ENCODE measurements at places on chromosomes 7 and 10.

DNA sequence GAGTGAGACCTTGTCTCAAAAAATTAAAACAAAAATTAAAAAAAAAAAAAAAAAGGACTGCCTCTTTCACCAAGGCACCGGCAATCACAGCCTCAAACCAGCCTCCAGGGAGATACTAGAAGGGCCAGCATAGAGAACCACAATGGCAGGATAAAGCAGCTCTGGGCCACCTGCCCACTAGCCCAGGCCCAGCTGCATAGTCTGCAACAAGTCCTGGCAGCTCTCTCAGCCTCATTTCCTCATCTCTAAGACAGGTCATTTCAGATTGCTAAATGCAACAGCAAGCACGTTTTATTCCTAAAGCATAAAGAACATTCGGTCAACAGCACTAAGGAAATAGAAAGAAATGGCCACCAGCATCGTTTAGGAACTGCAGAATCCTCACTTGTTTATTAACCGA is 28.8 kb downstream of the XPNPEP1 start:
- DNase-seq: peak; percentile 82

GRCh38 chr10:45063591-45064231 is 63.0 kb downstream of the ZNF22 start:
- no peak for DNase-seq

GRCh38 chr7:73700069-73700423 is 16.6 kb downstream of the BUD23 start:
- no peak for DNase-seq

GRCh38 chr7:138750901-138751464 is 46.8 kb upstream of the TMEM213 start:
- DNase-seq: no peak

DNA sequence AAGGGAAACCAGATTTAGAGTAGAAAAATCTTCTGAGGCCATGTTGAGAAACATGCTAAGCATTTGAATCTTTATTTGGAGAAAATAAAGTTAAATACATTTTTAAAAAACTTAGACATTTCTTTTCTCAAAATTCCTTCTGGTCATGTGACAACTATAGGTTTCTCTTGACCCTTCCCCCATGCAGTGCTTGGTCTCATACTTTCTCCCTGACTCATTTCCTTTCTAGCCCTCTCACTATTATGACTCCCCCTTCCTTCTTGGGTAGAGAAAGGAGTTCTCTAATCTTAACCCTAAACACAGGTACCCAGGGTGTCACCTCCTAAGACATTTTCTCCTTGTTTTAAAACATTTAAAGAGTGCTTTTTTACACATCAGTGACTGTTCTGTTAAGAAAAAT is 179.5 kb upstream of the TMEM106B start:
- DNase-seq: peak; percentile 5

DNA sequence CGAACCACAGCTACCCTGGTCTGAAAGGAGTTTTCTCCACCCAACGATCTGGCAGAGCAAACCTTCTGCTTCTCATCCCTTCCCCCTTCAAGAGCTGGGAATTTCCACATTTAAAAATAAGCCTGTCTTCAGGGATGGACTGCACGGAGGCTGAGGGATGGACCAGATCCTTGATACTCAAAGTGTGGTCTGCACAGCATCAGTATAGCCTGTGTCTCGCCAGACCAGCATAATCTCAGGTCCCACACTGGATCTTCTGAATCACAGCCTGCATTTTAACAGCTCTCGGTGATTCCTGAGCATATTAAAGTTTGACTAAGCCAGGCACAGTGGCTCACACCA is 7.1 kb downstream of the KCNMA1 start:
- no peak for DNase-seq

DNA sequence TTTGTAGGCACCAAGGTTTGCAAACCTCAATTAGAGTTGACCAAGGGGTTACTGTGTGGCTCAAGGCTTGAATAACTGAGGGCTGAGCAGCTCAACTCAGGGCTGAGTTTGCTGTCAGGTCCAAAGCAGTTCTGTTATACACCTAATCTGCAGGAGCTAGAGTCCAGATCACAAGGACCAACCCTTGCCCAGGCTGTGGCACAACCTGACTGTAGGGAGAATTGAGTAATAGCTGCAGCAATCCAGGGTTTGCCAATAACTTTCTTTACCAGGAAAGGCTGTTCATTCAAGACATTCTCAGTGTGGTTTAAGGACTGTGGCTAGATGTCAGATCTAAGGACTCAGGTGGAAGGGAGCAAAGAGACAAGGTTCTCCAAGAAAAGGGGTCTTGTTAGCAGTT is 115.6 kb upstream of the IMMP2L start:
- DNase-seq: no peak

GRCh38 chr7:128076796-128077271 is 45.6 kb upstream of the LRRC4 start:
- no peak for DNase-seq

- DNase-seq: peak; percentile 54
Observed at GRCh38 chr7:137687556-137688265, 159.1 kb downstream of the DGKI start.

DNA sequence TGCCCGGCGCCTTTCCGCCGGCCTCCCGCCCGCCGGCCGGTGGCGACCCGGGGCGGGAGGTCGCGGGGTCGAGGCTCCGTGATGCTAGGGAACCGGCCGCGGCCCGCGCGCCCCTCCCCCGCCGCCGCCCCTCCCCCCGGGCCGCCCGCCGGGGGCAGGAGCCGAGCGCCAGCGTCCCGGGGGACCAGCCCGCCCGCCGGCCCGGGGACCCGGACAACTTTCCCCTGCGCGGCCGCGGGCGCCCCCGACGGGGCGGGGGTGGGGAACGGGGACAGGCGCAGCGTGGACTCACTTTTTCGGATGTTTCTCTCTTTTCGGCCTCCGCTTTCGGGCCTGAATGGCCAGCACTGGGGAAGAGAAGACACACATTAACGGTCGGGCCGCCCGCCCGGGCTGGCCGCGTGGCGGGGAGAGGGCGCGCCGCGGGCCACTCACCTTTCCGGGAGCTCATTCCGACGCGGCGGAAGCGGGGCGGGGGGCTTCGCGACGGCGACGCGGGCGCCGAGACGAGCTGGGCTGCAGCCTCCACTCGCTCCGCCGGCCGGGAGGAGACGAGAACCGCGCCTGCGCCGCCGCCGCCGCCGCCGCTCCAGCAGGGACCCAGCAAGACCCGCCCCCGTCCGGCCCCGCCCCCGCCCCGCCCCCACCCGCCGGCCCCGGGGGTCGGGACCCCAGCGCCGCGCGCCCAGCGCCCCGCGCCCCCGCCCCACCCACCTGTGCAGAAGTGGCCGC is at the start of gene SRPK2:
SRPK2 (minus strand) TSS at position 566 of the 732 bp plus-strand sequence.
- DNase-seq: peak; percentile 96

DNA sequence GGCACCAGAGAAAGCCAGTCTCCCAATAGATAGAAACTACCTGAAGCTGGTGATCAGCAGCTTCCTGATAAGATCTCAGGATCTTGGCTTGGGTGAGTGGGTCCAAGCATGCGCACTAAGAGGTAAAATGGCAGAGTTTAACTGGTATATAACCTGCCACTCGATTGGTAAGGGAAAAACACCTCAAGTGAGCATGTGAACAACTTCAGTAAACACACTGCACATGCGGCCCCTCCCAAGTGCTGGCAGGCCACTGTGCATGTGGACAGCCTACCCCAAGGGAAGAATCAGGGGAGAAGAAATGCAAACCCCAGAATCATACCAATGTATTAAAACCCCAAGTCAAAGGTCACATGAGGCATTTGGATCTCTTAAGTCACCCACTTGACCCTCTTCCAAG is 17.7 kb upstream of the PON1 start:
- no peak for DNase-seq

DNA sequence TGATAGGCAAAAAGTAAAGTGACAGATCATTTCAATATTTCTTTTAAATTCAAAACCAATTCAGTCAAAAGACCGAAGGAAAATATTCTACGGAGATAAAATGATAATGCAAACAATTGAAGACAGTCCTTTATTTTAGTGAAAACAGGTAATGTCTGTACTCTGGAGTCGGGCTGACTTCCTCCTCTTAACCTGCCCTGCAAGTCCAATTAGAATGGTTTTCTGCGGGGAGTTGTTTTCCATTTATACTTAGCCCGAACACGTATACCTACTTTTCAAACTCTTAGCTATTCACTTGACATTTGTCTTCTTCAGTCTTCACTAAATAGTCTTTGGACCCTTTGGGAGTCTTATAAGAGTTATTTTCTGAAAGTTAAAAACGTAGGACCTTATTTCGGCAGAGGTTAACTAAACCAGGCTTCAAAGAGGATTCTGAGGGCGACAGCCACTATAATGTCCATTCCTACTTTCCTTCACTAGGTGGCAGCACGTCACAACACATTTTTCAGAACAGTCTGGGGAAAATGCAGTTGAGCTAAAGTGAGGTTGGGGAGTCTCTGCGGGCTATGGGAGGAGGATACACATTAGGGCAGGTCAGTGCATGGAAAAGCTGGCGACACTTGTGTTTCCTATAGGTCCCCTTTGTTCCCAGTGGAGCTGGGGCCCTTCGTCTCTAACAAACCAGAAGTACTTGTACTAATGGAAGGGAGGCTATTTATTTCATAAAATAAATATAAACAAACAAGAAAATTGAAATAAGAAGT is 472.0 kb downstream of the KCNMA1 start:
- DNase-seq: peak; percentile 58

Measured in GM03348 (cell line).